Epithelial cell of esophagus (primary cell): ENCODE measurements at places on chromosomes 4 and X.

DNA sequence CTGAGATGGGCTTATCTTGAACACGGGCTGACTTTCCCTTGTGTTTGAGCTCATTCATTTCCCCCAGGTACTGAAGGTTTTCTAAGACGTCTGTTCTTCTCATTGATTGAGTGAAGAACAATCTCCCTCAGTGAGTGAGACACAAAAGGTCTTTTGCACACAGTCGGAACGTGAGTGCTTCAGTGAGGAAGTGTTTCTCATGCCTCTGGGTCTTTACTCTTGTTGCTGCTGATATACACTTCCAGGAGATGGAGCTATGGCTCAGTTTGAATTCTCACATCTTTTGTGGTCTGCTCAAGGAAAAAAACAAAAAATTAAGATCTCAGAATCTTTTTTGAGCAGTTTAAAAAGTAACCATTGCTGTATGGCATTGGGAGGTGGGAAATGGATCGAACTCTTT, 981.9 kb upstream of the TENM3 start:
- peak; percentile 4 for DNase-seq

DNA sequence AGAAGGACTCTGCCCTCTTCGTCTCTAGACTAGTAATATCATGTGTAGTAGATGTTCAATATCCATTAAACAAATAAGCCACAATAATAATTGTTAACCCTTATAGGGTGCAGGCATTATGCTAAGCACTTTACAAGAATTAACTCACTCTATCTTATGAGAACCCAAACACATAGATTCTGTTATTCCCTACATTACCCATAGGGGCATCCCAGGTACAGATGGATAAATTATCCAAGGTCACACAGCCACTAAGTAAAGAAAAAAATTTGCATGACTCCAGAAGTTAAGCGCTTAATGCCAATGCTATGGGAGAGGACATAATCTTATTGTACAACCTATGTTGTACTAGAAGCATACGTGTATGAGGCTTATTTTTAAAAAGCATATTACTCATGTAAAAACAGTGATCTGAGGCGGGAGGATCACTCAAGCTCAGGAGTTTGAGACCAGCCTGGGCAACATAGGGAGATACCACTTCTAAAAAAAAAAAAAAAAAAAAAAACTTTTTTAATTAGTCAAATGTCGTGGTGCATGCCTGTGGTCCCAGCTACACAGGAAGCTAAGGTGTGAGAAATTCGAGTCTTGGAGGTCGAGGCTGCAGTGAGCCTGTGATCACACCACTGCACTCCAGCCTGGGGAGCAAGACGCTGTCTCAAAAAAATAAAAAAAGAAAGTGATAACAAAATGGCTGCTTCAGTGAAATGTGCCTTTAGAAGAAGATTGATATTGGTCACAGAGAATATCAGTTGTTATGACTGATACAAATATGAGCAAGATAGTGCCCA, 13.6 kb downstream of the LDB2 start:
- DNase-seq: no peak

- DNase-seq: peak; percentile 59
Observed at GRCh38 chrX:15465347-15465746, 27.8 kb downstream of the PIR start.

GRCh38 chrX:119783026-119783425, 8.4 kb downstream of the RPL39 start:
- no peak for DNase-seq

GRCh38 chr4:38030023-38030422, 69.8 kb downstream of the PTTG2 start:
- DNase-seq: peak; percentile 82

GRCh38 chrX:150352581-150352980, 10.5 kb upstream of the MAMLD1 start:
- peak; percentile 5 for DNase-seq

GRCh38 chr4:62075521-62075920, 875.4 kb downstream of the ADGRL3 start:
- DNase-seq: no peak

DNA sequence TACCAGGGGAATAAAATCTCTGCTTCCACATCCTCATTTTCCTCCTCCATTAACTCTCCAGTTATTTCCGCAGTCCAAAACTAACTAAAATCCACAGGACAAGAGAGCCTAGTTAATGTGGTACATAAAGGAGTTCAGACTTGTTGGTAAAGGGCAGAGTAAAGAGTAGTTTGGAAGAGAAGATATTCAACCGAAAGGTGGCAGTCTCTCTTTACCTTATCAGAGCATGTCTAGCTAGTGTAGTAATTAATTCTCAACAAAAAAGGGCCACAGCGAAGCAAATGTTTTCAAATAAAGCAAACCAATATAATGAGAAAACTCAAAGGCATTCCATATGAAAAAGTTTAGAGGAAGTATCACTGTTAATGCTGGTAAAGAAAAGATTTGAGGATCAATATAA, 286.5 kb downstream of the GLUD2 start:
- DNase-seq: peak; percentile 0

GRCh38 chr4:7744142-7744804, 195.4 kb downstream of the AFAP1 start:
- DNase-seq: no peak

- DNase-seq: no peak
Observed at GRCh38 chr4:477686-478085, 21.3 kb downstream of the ZNF721 start.

DNA sequence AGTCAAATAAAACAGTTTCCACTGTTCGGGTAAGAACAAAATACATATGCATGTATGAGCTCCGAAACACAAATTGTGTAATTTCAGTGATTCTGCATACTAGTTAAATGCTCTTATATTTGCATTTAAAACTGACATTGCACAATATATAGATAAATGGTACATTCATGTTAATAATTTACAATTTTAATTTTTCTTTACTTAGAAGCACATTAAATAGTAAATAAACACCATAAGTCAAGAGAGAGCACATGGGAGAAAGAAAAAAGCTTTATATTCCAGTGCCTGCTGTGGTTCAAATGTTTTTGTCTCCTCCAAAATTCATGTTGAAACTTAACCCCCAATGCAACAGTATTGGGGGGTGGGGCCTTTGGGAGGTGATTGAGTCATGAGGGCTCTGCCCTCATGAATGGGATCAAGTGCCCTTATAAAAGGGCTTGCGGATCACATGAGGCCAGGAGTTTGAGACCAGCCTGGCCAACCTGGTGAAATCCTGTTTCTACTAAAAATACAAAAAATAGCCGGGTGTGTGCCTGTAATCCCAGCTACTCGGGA, 322.9 kb downstream of the BCOR start:
- no peak for DNase-seq

GRCh38 chr4:48795108-48795507, 15.0 kb upstream of the FRYL start:
- DNase-seq: no peak

DNA sequence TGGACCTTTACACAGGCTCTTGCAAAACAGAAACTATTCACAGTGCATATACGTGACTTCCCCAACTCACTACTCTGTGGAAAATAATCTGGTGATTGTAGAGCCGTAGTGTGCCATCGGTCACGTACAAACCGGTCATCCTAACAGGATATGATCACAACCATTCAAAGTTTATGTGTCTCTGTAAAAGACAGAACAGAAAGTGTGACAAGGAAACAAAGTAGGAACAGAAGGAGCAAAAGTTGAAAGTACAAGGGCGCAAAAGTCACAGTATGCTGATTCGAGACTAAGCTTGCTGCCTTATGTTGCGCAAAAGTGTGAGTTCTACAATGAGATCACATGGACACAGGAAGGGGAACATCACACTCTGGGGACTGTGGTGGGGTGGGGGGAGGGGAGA, 18.6 kb downstream of the MEPE start:
- DNase-seq: no peak

GRCh38 chr4:63580796-63581475, 828.3 kb downstream of the TECRL start:
- DNase-seq: no peak

DNA sequence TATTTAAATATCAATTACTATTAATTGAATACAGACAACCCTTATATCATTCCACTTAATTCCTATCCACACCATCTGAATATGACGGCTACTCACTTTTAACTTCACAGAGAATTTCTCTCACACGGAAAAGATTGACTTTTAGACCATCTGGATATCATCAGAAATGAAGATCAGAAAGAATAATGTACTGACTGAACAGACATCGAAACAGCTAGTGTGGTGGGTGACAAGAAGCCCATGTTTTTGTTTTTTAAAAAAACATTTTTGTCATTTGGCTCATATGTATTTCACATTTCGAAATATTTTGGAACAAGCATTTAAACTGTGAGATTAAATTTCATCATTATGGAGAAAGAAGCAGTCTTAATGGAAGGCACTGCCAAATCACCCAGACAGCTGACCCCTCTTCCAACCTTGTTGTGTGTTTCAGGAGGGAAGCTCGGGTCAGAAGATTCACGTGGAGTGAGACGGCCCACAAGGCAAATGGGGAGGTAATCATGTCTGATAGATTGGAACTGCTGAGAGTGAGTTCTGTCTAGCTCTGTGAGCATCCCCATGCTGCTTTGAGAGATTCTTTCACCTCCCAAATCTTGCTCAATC, 204.2 kb upstream of the RASGEF1B start:
- no peak for DNase-seq
